ENCODE measurements at places on chromosomes 12 and 14.

DNA sequence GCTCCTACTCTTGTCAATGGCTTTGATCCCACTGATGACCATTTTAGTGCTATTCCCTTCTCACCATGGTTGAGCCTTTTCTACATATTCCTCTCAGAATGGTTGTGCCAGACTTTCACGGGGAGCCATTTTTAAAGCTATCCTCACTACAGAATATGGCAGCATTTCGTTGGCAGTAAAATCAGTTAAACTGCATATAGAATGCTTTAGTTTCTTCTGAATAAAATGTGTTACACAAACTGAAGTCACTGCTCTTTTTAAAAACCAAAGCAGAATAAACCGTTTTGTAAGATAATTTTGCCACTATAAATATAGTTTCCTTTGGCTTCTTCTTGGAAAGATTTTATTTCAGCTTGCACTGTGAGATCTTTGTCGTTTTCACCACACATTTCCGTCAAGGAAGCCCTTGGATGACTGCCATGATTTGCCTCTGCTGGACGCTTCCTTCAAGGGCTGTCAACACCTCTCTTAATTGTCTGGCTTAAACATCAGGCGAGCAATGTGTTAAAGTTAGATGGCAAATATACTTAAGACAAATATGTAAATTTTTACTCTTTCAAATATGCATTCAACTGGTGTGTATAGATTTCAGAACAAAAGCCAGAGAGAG, 624.2 kb downstream of the DIO2 start:
- no peak for DNase-seq

GRCh38 chr14:23657959-23658470, 21.9 kb downstream of the DHRS2 start:
- no peak for DNase-seq

- DNase-seq: no peak
Measured at GRCh38 chr12:1147821-1148220, 156.8 kb downstream of the ERC1 start.

DNA sequence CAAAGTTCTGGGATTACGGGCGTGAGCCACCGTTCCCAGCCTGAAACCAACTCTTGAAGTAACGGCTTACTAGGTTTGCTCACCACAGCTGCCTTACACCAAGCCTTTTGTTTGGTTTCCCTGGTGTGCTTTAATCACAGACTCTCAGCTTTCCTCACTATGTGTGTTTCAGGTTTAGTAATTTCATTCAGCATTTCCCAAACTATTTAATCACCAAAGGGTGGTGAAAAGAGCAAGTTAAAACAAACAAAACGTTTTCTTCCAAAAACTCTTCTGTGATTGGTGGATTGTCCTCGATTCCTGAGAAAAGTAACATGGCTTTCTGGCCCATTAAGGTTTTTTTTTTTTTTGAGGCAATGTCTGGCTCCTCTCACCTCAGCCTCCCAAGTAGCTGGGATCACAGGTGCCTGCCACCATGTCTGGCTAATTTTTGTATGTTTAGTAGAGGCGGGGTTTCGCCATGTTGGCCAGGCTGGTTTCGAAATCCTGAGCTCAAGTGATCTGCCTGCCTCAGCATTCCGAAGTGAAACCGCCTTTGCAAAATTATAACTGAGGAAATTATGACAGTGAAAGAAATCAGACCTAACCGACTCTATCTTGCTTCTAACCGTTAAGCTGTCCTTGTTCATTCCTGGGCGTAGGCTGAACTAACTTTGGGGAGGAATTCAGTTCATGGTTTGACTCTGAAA, 1.5 kb upstream of the ZFYVE26 start:
- no peak for DNase-seq

- no peak for DNase-seq
Measured at GRCh38 chr12:62291864-62292760, 31.9 kb downstream of the USP15 start.

DNA sequence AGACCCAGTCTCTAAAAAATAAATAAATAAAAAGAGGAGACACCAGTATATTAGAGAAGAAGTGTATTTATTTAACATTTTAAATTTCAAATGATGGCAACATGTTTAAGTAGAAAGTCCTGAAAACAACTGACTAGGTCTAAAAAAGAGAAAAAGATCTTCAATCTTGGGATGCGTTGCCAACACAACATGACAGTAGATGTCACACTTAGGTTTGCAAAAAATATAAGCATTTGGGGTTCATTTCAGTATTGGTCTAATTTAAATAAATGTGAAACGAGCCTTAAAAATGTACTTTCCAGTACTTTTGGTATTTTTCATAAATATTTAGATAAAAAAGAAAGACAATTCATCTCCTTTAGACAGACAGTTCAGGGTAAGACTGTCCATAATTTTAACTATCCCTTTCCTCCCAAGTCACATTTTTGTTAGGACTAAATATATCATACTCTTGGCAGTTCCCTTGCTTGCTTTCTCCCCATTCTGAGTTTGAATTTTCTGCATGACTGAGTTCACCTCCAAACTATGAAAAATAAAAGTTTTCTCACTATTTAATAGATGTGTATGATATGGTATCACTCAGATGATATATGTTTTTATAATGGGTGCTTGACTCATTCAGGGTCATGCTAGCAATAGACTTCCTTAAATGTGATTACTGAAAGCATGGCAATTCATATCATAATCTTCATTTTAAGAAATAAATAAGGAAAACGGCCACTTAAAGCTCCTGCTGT, 4.3 kb downstream of the C14orf93 start:
- DNase-seq: no peak

- no peak for DNase-seq
Measured at GRCh38 chr12:51335931-51336330, 10.5 kb downstream of the CELA1 start.

DNA sequence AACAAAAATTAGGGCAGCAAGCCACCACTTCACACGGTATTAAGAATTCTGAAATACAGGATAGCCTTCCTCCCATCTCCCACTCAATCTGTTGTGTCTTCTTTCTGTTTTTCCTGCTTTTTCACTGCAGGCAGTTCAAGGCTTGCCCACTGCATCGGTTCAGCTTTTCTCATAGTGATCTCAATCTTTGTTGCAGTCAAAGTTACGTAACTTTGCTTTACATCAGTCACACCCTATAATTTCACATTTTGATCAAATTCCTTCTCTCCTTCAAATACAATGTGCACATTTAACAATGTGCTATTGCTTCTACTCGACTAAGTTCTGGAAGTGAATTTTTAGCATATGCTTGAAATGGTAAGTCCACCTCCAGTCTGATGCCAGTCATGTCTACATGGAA, 217.6 kb downstream of the EFCAB11 start:
- no peak for DNase-seq

DNA sequence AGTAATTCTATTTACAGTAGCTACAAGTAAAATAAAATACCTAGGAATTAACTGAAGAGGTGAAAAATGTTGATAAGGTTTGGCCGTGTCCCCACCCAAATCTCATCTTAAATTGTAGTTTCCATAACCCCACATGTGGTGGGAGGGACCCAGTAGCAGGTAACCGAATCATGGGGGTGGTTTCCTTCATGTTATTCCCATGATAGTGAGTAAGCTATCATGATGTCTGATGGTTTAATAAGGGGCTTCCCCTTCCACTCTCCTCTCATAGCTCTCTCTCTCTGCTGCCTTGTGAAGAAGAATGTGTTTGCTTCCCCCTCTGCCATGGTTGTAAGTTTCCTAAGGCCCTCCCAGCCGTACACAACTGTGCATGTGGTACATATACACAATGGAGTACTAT, 1170.7 kb downstream of the BCL11B start:
- DNase-seq: no peak

DNA sequence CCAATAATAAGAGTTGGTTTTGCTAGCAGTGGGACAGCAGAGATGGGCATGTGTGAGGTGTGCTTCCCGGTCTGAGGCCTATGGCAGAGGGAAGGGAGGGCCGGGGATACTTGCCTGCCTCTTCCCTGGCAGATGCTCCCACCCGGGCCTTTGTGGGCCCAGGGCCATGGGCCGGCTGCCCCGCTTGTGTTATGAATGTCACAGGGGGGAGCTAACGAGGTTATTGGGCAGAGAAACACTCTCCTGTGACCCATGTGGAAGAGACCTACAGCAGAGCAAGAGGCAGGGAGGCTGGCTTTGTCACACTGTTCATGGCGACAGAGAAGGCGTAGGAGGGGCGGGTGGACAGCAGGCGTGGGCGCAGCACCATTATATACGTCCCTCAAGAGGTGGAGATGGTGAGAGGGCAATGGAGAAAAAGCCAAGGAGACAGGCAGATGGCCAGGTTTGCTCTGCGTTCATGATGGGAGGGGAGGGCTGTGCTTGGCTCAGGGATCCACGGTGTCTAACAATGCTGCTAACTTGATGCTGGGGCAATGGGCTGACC, 13.3 kb downstream of the CCND2 start:
- no peak for DNase-seq

GRCh38 chr14:63174760-63175191, 29.5 kb upstream of the RHOJ start:
- DNase-seq: no peak

DNA sequence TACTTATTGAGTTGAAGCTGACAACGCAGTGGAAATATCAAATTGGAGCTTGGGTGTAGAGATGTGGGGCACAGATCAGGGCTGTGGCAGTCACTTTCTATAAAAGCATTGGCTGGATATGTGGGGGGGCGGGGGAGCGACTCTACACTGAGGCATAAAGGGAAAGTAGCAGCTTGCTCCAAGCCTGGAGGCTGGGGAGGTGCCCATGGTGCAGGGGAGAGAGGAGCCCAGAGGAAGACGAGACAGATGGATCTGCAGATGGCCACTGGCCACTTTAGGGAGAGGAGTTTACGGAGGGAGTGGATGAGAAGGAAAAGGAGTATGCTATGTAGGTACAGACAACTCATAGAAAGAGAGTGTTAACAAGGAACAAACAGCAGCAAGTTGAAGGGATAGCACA, 13.5 kb upstream of the NGB start:
- DNase-seq: no peak

DNA sequence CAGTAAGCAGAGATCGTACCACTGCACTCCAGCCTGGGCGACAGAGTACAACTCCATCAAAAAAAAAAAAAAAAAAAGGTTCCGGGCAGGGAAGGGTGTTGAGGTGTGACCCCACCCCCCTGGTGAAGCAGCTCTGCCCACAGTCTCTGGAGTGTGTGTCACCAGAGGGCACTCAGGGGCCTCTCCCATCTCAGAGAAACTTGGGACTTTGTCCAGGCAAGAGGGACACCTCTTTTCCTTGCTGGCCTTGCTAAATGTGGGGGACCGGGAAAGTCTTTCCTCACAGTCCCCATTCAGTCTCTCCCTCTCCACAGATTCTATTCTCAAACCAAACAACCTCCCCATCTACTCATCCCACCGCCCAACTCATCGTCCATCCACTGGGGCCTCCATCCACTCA, 43.6 kb downstream of the RFLNA start:
- no peak for DNase-seq

Data from caudate nucleus (tissue), 63 donors.